Stimulated activated CD4-positive, alpha-beta T cell treated with anti-CD3 and anti-CD28 coated beads, Interleukin-4, amount 100 ng/mL, for 48 hours (primary cell): ENCODE measurements at places on chromosomes 11 and 22.

- no peak for DNase-seq
These were observed 72.1 kb upstream of the TENM4 start for GRCh38 chr11:79512706-79513469.

DNA sequence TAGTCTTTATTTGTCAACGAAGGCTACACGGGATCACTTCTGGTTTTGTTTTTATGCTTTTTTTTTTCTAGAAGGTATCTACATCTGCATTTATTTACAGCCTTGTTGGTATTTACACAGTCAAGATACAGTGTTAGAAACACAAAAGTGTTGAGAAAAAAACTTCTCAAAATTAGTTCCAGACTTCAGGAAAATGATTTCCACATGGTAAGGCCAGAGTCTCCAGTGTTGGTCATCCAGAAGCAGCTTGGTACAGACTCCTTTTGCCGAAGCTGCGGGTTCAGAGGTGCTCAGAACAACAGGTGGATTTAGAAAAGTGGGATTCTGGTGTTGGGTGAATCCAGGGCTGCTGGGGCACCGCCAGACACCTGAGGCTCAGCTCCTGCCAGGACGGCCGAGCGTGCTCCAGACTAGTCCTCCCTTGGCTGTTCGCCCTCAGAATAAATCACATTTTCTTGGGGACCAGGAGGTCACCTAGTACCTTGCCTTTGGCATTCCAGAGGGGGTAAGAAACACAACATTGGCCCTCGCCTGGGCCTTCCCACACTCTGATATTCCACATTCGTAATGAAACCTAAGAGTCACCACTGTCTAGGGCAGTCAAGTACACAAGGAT is 78.7 kb upstream of the NARS2 start:
- no peak for DNase-seq

DNA sequence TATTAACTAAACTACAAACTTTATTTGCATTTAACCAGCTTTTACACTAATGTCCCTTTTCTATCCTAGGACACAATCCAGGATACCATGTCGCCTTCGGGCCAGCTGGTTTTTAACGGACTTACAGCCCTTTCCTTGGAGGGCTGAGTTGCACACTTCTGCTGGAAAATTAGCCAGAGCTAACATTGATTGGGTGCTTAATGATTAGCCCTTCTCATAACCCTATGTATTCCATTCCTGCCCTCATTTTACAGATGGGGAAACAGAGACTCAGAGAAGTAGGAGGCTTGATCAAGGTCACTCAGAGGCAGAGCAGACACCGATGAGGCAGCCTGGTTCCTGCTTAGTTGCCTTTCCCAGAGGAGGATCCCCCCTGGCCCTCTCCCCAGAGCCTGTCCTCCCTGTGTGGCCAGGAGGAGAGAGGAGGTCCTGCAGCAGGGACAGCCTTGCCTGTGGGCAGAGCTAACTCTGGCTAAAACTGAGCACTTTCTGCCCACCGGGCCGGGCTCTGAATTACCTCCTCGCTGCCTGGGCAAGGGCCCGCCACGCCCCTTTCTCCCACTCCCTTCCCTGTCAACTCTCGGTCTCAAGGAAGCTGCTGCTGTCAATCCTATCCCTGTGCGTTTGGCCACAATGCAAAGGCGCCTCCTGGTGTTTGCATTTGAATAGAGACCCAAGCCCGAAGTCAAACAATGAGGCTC is 59.6 kb upstream of the PAX6 start:
- DNase-seq, result no peak

- DNase-seq, result no peak
These were observed 22.1 kb upstream of the SPATA19 start for GRCh38 chr11:133867456-133867855.

- DNase-seq, result no peak
These were observed 344.5 kb upstream of the PLET1 start for GRCh38 chr11:112605093-112605666.
